Right hindlimb (tissue), 1 donor: ENCODE measurements at places on chromosomes 4 and X.
A peak's percentile ranks its signal among the peaks of the same experiment; 100 is the strongest.

GRCh38 chr4:140059159-140059558, 94.8 kb downstream of the MAML3 start:
- DNase-seq = no peak

DNA sequence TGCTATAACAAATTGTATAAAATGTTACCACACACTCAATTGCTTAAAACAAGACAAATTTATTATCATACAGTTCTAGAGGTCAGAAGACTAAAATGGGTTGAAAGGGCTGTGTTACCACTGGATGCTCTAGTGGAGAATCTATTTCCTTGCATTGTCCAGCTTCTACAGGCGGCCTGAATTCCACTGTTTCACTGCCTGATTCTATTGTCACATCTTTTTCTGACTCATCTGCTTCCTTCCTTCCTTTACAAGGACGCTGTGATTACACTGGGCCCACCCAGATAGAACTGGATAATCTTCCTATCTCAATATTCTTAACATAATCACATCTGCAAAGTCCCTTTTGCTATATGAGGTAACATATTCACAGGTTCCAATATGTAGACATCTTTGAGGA, 19.4 kb upstream of the ARMCX1 start:
- no peak for DNase-seq

- DNase-seq = peak; percentile 28
Measured at GRCh38 chr4:79864500-79865200, 208.4 kb downstream of the ANTXR2 start.

- no peak for DNase-seq
Measured at GRCh38 chr4:100347241-100347640, 157.0 kb upstream of the DDIT4L start.

DNA sequence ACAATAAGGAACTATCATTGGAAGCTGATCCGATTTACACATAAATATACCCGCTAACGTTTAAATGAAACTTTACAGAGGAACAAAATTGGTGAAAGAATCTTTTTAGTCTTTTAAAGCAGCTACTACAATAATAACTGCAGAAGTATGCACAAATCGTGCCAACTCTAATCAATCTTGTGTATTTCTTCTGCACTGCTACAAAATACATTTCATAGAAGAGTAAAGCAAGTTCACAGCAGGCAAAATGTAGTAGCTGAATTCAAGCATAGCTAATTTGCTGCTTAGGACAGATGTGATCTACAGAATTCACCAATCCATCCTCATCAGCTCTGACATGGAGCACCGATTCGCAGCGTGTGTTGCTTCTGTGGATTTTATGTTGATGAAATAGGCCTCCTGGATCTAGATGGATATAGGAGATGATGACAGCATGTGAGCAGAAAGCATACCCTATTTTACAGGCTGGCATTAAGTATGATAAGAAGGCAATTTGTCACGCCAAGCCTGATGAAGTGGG, 367.3 kb upstream of the FGF13 start:
- no peak for DNase-seq

- DNase-seq = peak; percentile 31
Measured at GRCh38 chr4:102139132-102139573, 206.1 kb downstream of the SLC39A8 start.

DNA sequence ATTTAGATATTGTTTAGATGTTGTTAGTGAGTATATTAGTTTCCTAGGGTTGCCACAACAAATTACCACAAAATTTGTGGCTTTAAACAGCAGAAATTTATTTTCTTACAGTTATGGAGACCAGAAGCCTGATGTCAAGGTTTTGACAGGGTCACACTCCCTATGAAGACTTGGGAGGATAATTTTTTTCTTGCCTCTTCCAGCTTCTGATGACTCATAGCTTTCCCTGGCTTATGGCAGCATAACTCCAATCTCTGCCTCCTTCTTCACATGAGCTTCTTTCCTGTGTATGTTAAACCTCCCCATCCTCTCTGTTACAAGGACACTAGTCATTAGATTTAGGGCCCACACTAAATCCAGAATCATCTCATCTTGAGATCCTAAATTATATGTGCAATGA, 20.9 kb upstream of the RAB40A start:
- no peak for DNase-seq

GRCh38 chr4:184775854-184776555, 42.1 kb upstream of the CENPU start:
- DNase-seq = no peak

- no peak for DNase-seq
Measured at GRCh38 chr4:52001616-52002015, 18.5 kb downstream of the LRRC66 start.

DNA sequence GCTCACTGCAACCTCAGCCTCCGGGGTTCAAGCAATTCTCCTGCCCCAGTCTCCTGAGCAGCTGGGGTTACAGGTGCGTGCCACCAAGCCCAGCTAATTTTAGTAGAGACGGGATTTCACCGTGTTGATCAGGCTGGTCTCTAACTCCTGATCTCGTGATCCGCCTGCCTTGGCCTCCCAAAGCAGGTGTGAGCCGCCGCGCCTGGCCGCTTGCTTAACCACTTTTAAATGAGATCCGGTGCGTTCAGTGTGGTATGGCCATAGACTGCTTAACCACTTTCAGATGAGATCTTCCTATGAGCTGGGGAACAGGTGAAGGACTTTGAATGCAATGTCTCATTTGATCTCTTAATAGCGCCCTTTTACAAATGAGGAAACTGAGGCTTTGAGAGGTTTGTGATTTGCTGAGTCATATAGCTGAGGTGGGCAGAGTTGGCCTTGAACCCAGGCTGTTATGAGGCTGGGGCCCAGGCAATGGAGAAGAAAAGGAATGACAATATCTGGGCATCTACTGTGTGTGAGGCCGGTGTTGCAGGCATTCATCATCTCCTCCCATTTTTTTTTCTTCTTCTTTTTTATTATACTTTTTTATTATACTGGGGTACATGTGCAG, 41.9 kb upstream of the NSG1 start:
- no peak for DNase-seq
